GM23248 (cell line): ENCODE measurements at places on chromosomes 3 and 15. TPM values are rescaled to one million over a fixed set of nuclear protein-coding genes. Genes with fewer than 3 reads are reported as not detected.

MITF gene
- polyA plus RNA-seq, result 2.0 and 2.1 TPM in 2 replicates

LRIG1 gene
- 2.8 and 3.1 TPM in 2 replicates for polyA plus RNA-seq

PARL gene
- 61.7 and 65.0 TPM in 2 replicates for polyA plus RNA-seq

DNA sequence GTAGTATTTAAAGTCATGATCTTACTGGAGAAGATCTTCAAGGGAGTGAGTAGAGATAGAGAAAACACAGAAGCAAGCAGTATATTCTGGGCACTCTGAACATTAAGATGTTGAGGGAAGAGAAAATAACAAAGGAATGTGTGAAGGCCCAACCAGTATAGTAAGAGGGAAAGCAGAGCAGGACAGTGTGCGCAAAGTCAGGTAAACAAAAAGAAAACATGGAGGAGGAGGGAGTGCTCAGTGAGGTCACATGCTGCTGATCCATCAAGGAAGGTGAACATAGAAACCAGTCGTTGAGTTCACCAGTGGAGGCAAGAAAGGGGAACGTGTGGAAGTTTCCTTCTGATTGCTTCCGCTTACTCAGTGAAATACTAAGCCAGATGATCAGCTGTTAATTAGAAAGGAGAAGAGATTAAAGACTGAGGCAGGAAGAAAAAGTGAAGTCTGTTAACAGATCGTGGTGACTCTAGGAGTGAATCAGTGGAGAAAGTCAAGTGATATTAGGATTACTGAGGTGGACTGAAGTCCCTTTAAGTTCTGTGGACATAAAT, 47.2 kb downstream of the OPA1 start:
- H3K27me3 ChIP-seq, result no peaks in the 10 kb centered on the region
- peaks cover 53% of the 10 kb centered on the region for H3K36me3 ChIP-seq
- no peak overlapping the region for H3K4me3 ChIP-seq
- DNase-seq, result no peak
- peak overlapping the region; percentile 60 for H3K27ac ChIP-seq

- no peak overlapping the region for H3K4me3 ChIP-seq
- DNase-seq, result no peak
- no peaks in the 10 kb centered on the region for H3K27me3 ChIP-seq
These were observed 474.3 kb downstream of the RSL24D1 start for GRCh38 chr15:54722342-54722986.

DNA sequence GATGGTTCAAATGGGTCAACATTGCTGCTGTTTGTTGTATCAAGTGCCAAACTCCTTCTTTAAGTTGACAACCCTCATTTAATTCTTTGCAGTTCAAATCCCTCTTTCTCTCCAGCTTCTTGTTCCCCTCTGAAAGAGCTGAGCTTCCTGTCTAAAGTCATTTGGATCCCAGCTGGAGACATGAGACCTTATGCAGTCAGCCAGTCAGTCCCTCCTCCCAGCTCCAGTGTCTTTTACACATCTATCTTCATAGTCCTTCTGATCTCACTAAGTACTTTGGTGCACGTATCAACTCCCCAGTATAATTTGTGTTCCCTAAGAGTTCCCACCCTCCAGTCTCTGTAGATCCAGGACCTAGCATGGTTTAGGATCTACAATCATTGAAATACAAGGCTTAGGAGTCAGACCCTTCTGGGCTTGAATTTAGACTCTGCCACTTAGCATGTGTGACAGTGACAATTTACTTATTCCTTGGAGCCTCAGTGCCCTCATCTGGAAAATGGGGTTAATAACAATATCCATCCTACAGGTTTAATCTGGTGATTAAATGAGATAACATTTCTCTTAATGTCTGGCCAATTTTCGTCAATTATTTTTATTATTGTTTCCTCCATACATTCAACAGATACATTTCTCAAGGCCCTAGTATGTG, 102.8 kb upstream of the SEMA6D start:
- no peak for DNase-seq
- H3K27me3 ChIP-seq, result no peaks in the 10 kb centered on the region
- H3K4me1 ChIP-seq, result no peaks in the 10 kb centered on the region

DNA sequence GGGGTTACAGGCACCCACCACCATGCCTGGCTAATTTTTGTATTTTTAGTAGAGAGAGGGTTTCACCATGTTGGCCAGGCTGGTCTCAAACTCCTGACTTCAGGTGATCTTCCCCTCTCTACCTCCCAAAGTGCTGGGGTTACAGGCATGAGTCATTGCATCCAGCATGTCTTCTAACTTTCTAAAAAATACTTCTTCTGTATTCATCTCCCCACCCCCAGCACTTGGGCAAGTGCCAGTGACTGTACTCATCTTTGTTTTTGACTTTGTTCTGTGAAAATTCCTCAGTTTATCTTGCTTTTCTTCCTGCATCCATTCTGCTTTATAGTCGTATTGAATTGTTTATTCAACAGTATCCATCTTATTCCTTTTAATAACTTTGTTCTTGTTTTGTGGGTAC, 47.6 kb downstream of the ARIH1 start:
- no peak overlapping the region for H3K27ac ChIP-seq
- DNase-seq, result no peak
- H3K4me3 ChIP-seq, result no peak overlapping the region
- no peaks in the 10 kb centered on the region for H3K36me3 ChIP-seq

GRCh38 chr3:155334914-155335723, 41.6 kb upstream of the STRIT1 start:
- no peak overlapping the region for H3K4me3 ChIP-seq
- H3K27me3 ChIP-seq, result no peaks in the 10 kb centered on the region

- no peaks in the 10 kb centered on the region for H3K27me3 ChIP-seq
- H3K4me3 ChIP-seq, result peak overlapping the region; percentile 93
- H3K27ac ChIP-seq, result peak overlapping the region; percentile 91
- H3K4me1 ChIP-seq, result peaks cover 29% of the 10 kb centered on the region
These were observed 515 bp upstream of the EIF3J start for GRCh38 chr15:44536302-44536961.

DNA sequence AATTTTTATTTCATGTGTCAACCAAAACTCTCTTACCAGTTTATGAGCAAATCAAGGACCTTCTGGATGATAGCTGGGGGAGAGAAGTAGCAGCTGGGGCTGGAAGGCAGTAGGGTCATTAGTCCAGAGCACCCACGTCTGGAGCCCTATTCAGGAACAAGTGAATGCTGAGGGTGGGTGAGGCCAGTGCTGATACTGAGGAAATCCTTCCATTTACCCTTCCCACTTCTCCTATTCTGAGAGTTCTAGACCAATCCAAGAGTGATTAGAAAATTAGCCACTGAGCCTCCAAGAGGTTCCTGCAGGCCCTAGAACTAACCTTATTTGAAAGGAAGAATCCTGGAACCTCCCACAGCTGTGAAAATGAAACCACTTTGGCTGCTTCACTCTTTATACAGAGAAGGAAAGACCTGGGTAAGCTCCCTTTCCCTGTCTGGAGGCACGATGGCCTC, 46.2 kb upstream of the VILL start:
- no peak for DNase-seq
- no peaks in the 10 kb centered on the region for H3K27me3 ChIP-seq
- H3K4me3 ChIP-seq, result no peak overlapping the region
- H3K36me3 ChIP-seq, result no peaks in the 10 kb centered on the region
- H3K27ac ChIP-seq, result no peak overlapping the region

GRCh38 chr3:109210501-109210900, 74.0 kb downstream of the C3orf85 start:
- H3K27ac ChIP-seq, result no peak overlapping the region
- no peak overlapping the region for H3K4me3 ChIP-seq
- no peaks in the 10 kb centered on the region for H3K27me3 ChIP-seq
- H3K36me3 ChIP-seq, result no peaks in the 10 kb centered on the region
- DNase-seq, result no peak

DNA sequence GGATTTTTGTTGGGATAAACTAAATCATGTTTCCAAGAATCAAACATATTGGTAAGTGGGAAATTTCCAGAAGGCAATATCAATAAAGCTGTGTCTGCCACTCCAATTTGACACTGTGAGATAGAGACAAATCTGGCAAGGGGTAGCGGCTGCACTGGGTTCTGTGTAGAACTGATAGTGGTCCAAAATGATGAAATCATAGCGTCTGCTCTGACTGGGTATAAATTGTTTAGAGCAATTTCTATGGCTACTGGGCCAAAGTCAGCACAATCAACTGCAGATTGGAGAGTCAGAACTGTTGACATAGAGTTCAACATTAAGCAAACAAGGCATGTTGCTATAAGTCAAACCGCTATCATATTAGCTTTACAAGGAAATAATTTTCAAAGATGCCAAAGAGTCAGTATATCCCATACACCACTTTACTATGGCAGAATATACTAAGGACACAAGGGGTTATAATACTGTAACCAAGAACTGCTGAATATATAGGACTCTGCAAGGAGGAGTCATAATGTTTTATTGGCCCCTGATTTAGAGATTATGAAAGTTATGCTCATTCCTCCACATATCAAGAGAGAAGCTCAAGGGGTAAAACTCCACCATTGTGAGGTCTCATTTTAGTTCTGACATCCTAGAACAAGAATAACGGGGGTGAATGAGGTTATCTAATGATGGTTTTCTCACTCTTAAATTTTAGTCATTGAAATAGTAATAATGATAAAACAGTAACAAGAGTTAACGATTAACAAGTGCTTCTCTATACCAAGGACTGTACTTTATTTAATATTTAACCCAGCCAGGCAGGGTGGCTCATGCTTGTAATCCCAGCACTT, 309.7 kb upstream of the GADL1 start:
- no peaks in the 10 kb centered on the region for H3K36me3 ChIP-seq
- H3K27ac ChIP-seq, result no peak overlapping the region

DNA sequence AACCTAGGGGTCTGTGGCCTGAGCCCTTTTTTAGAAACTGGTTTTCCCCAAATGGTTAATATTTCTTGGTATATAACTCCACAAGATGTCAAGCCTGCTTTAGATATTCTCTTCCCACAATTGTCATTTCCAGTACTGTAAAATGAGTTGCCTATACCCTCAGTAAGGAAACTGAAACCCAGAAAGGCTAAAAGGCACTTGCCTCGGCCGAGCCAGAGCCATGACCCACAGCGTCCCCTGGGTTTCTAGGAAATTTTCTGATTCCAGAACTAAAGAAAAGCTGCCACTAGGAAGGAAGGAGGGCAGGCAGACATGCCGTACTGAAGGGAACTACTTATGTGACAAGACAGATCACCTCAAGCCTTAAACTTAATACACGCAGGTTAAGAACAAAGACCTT, 59.1 kb downstream of the ATP8B4 start:
- H3K36me3 ChIP-seq, result no peaks in the 10 kb centered on the region
- no peak overlapping the region for H3K27ac ChIP-seq
- H3K4me1 ChIP-seq, result peaks cover 25% of the 10 kb centered on the region
- no peaks in the 10 kb centered on the region for H3K27me3 ChIP-seq

DNA sequence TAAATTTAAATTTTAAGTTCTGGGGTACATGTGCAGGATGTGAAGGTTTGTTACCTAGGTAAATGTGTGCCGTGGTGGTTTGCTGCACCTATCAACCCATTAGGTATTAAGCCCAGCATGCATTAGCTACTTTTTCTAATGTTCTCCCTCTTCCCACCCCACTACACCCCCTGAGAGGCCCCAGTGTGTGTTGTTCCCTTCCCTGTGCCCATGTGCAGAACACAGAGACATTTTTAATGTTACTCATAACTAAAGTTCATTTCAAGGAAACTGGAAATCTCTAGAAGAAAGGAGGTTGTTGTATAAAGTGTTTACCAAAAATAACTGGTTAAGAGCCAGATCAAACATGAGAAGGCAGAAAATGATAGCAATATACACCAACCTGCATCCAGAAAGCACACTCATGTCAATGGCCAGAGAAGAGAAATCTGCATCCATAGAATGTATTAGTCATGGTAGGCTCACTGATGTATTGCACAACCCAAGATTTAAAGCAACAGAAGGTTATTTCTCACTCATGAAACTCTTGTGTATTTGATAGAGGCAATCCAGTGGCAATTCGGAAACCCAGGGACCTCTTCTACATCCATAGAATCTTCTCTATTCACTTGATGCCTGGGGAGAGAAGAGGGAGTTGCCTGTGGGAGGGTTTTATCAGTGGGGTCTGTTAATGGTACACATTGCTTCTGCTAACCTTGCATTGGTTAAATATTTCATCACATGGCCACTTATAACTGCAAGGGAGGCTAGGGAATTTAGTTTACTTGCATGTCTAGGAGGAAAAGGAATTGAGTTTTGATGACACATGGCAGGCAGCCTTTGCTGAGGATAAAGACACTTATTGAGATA, 321.9 kb upstream of the RASGRP1 start:
- no peaks in the 10 kb centered on the region for H3K27me3 ChIP-seq
- H3K4me1 ChIP-seq, result peaks cover 47% of the 10 kb centered on the region
- H3K36me3 ChIP-seq, result no peaks in the 10 kb centered on the region
- H3K27ac ChIP-seq, result peak overlapping the region; percentile 97
- peak overlapping the region; percentile 65 for H3K4me3 ChIP-seq
- peak; percentile 88 for DNase-seq

DNA sequence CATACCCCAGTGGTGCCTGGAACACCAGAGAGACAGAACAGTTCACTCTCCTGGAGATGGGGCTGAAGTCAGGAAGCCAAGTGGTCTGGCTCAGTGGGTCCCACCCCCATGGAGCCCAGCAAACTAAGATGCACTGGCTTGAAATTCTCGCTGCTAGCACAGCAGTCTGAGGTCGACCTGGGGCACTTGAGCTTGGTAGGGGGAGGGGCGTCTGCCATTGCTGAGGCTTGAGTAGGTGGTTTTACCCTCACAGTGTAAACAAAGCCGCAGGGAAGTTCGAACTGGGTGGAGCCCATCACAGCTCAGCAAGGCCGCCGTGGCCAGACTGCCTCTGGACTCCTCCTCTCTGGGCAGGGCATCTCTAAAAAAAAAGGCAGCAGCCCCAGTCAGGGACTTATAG, 272.0 kb downstream of the KLF13 start:
- H3K4me1 ChIP-seq, result no peaks in the 10 kb centered on the region
- H3K27me3 ChIP-seq, result no peaks in the 10 kb centered on the region
- H3K4me3 ChIP-seq, result no peak overlapping the region
- H3K27ac ChIP-seq, result no peak overlapping the region
- DNase-seq, result peak; percentile 12

- H3K4me1 ChIP-seq, result no peaks in the 10 kb centered on the region
- no peaks in the 10 kb centered on the region for H3K36me3 ChIP-seq
- no peak overlapping the region for H3K4me3 ChIP-seq
- H3K27ac ChIP-seq, result no peak overlapping the region
- no peaks in the 10 kb centered on the region for H3K27me3 ChIP-seq
These were observed 207.9 kb upstream of the GAP43 start for GRCh38 chr3:115415246-115415996.
